ENCODE measurements at places on chromosomes 5 and 9.

- no peak for DNase-seq
Measured at GRCh38 chr9:124218438-124218982, 39.2 kb upstream of the NEK6 start.

- no peak for DNase-seq
Measured at GRCh38 chr5:126369995-126370731, 53.0 kb upstream of the GRAMD2B start.

GRCh38 chr5:174532455-174533453 lies 191.6 kb upstream of the MSX2 start:
- no peak for DNase-seq

DNA sequence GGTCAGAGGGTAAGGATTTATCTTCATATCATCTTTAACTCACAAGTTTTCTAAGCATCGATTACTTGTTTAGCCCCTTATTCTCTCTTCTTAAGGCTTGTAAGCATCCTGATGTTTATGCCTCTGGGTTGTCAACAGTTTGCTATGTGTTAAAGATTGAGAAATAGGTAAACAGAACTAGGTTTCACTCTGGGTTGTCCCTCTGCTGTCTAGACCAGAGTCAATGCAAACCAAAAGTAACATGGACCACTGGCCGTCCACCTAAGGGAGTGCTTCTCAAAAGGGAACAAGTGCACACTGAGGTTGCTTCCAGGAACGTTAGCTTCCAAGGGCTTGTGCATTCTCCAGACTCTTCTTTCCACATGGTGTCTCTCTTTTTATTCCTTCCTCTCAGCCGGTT lies 39.9 kb upstream of the HAPLN1 start:
- DNase-seq = no peak

DNA sequence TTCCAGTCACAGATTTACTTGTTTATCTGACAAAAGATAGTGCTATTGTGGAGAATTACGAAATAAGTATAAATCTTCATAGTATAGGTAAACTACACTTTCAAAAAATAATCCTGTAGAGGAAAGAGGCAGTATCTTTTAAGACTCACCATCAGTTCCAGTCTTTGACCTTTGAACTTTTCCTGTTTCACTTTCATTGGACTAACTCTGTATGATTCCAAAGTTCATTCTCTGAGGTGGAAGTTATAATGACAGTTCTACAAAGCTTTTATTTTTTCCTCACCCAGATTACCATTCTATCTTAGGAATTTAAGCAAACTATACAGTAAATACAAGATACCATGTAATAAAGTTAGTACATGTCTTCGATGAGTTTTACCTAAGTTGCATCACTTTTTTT lies 901.3 kb upstream of the SEMA6A start:
- DNase-seq = no peak

Measured in stimulated activated CD4-positive, alpha-beta T cell treated with anti-CD3 and anti-CD28 coated beads, Interleukin-1b, Interleukin-23, amount 100 ng/mL, for 1 hour (primary cell).